Forelimb muscle (tissue), 1 donor: ENCODE measurements at places on chromosomes 3 and 15. TPM values are rescaled to one million over a fixed set of nuclear protein-coding genes. Genes with fewer than 3 reads are reported as not detected.

Gene SAXO2
- 2.2 TPM for polyA plus RNA-seq

Gene CP
- 1.3 TPM for polyA plus RNA-seq

Gene PLAAT1
- 24.4 TPM for polyA plus RNA-seq

Gene DUOXA2
- polyA plus RNA-seq: not detected

Gene MB21D2
- polyA plus RNA-seq: 17.5 TPM

Gene PAK6
- polyA plus RNA-seq: 0.83 TPM

Gene GP9
- polyA plus RNA-seq: 0.42 TPM

Gene SENP8
- polyA plus RNA-seq: 5.9 TPM

Gene SCAANT1
- 1.0 TPM for polyA plus RNA-seq

Gene CTXN2
- polyA plus RNA-seq: not detected

Gene RAD54L2
- polyA plus RNA-seq: 9.5 TPM

Gene SKOR1
- polyA plus RNA-seq: 0.47 TPM

Gene CCDC39
- 2.7 TPM for polyA plus RNA-seq
